ENCODE measurements at places on chromosomes 7 and 10.

DNA sequence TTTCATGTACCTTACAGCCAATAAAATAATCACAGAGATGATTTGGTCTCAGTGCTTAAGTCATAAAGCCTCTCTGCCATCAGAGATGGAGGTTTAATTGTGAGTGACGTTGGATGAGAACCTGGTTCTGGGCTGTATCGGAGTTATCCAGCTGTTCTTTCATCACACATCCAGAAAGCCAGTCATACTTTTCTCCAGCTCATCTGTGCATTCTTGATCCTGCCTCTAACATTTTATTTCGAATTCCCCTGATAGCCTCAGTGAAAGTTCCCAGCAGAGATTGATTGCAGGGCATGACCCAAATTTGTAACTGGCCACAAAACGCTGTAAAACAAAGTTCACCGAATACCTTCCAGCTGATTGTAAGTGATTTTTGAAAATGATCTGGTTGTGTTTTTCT lies 212.6 kb upstream of the HABP2 start:
- DNase-seq, result no peak

DNA sequence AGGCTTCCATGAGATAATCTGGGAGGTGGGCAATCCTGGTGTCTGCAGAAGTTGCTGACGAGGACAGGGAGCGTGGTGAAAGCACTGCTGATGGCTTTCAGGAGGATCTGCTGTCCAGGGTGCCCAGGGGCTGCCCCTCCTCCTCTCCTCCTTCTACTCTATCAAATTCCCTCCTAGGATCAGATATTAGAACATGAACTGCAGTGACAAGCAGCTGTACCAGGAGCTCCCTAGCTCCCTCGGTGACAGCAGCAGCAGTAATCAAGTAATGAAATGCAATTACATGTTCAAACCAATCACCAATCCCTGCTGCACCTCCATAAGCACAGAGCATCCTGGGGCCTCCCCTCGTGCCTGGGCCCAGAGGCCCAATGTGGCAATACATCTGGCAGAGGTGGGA lies 46.9 kb downstream of the GRID1 start:
- DNase-seq, result no peak

GRCh38 chr7:105205592-105206237 lies 183.0 kb downstream of the SRPK2 start:
- no peak for DNase-seq

- DNase-seq, result no peak
Observed at GRCh38 chr10:35517431-35518181, 87.5 kb upstream of the GJD4 start.

GRCh38 chr7:80078159-80078731 lies 56.4 kb upstream of the GNAI1 start:
- DNase-seq, result no peak

- no peak for DNase-seq
Observed at GRCh38 chr7:71454981-71455380, 323.0 kb downstream of the GALNT17 start.

- DNase-seq, result no peak
Observed at GRCh38 chr7:31044529-31044928, 7.6 kb upstream of the ADCYAP1R1 start.

DNA sequence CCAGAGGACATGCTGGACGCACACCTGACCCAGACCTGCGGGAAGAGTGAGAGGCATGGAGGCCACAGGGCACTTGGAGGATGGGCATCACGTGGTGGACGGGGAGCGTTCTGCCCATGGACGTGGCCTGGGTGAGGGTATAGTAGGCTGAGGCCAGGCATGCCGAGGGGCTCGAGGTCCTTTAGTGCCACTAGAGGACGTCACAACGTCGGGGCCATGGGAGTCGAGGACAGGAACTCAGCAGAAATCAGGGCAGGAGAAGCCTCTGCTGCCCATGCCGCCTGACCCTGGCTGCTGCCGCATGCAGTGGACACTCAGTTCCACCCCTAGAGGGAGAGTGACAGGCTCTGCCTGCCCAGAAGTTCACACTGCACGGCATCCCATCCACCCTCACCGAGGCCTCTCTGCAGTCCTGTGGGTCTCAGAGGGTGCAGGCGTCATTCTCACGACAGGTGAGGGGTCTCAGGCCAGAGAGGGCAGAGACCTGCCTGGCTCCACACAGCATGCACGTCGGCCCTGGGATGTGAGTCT lies 198.7 kb downstream of the ADARB2 start:
- no peak for DNase-seq

DNA sequence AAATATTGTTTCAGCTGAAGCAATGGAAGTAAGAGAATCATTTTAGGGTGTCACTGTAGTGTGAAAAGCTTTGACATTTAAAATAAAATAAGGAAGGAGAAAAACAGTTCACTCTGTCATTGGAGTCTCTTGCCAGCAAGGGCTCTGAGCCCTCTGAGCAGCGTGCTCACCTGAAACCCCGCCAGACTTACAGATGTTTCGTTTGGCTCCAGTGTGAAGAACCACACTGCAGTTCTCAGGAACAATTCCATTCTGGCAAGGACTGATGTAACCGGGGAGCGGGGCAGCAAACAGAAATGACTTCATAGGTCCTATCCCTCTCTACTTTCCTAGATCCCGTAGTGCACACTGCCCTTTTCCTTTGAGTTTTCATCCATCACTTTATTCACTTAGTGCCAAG lies 164.3 kb downstream of the CELF2 start:
- DNase-seq, result no peak

GRCh38 chr7:2201128-2201527 lies 31.6 kb downstream of the MAD1L1 start:
- no peak for DNase-seq
